ENCODE measurements at places on chromosomes 5 and 9.

DNA sequence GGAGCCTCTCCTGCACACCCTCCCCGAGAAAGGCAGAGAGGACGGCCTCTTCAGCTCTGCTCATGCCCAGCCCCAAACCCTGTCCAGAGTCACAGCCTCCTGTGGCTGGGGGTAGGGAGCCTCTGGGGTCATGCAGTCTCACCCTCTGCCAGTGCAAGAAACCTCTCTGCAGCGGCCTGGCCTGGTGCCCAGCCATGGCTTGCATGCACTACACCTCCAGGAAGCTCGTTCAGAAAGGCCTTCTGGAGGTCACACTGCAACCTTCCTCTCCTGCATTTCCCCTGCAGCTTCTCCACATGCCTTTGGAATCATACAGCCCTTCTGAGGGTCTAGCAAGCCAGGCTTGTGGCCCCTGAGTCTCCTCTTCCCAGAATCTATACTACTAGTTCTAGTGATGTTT is 17.9 kb downstream of the CSF1R start:
- no peak for DNase-seq

DNA sequence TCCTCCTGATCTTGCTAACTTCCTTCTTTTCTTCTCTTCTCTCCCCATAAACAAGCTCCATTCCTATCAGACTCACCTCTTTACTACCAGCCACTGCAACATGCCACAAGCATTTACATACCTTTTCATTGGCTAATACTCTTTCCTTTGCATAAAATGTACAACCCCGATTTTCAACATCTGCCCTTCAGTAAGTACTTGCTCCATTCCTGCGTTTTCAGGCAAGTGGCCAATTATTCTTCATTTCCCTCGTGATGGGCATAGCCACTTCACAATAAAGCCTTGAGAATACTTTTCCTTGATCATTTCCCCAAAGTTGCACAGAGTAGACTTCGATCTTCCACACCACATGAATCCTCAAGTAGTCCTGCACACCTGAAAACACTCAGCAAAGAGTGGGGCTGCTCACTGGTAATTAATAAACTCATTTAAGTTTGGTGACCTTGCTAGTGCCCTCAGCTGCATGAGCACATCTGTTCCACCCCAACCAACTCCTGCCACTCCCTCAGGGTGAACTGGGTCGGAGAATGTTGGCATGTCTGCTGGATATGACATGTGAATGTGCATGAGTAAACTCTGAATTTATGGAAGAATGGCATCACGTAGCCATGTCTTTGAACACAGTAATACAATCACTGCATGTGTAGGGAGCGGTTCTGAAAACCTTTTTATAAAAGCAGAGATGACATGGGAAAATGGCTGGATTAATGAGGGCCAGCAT is 535.8 kb downstream of the SEMA5A start:
- no peak for DNase-seq

DNA sequence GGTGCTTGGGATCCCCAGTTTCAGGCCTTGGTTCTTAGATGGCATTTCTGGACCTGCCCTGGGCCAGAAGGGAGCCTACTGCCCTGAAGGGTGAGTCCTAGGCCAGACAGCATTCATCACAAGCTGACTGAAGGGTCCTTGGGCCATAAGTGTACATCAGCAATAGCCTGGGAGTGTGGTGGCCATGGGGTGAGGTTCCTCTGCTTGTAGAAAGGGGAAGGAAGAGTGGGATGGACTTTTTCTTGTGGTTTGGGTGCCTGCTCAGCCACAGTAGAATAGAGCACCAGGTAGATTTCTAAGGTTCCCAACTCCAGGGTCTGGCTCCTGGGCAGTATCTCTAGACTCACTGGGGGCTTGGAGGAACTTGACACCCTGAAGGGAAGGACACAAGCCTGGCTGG is 95.2 kb upstream of the PHF24 start:
- no peak for DNase-seq

DNA sequence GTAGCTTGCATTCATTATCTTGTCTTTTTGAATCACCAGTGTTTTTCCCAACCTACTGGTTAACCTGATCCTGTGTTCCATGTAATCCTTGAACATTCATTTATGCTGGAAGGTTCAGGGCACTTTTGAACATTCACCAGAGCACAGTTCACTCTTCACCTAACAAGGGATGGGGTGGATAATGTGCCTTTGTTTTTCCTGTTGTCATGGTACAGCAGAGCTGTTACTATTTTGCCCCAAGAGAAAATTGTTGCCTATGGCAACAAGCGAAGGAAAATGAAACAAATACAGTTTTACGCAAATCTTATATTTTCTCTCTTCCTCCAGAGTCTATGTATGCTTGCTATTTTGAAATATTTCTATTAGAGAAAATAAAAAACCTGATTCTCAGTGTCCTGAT is 60.3 kb upstream of the RIOK2 start:
- DNase-seq: no peak

GRCh38 chr5:28104080-28104479 is 1065.7 kb upstream of the CDH9 start:
- no peak for DNase-seq

GRCh38 chr9:106879439-106879882 is 16.5 kb downstream of the ZNF462 start:
- DNase-seq: no peak

DNA sequence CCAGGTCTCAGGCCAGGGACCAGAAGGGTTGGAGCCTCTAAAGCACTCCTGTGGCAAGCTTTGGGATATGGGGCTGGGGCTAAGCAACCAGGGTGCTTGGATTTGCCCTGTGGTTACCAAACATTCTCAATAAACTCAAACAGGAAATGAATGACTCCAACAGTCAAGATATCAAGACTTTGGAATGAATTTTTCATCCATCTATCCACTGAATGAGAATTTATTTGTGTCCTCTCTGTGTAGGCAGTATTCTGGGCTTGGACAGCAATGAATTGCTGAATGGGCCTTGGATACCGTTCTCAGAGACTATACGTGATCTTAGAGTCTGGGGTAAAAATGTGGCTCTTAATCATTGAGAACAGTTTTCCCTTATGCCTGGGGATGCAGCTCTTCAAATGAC is 212.5 kb downstream of the DAB2IP start:
- no peak for DNase-seq

DNA sequence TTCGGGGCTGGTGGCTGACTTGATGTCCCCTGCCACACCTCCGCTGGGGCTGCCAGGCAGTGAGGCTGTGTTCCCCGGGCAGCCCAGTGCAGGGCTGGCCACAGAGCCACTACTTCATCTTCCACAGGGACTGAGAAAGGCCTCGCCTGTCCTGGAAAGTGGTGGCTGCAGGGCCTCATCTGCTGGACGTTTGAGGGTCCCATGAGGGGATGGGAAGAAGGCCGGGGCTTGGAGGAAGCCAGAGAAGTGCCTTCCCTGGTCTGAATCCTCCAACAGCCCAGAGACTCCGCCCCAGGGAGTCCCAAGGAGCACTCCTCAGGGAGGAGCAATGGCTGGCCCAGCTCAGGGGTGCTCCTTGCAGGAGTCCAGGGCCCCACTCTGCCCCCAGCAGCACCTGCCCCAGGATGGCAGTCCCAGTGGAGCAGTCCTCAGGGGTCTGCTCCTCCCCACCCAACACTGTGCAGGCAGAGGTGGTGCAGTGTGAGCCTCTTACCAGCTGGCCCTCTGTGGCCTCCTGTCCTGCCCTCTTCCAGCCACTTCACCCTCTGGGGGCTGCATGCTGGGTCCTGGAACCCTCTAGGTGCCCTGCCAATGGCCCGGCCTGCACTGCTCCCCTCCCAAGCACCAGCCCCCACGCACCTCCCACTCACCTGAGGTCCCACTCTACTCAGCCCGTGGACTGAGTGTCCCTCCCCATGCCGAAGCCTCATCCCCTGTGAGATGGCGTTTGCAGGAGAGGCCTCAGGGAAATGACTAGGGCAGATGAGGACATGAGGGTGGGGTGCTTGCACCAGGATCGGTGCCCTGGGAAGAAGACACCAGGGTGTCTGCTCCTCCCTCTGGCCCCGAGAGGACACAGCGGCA is 47.3 kb upstream of the COL5A1 start:
- DNase-seq: no peak

- DNase-seq: no peak
Measured at GRCh38 chr5:5050801-5051200, 89.3 kb upstream of the ADAMTS16 start.

GRCh38 chr5:7638456-7638855 is 212.5 kb downstream of the CFAP90 start:
- DNase-seq: no peak

DNA sequence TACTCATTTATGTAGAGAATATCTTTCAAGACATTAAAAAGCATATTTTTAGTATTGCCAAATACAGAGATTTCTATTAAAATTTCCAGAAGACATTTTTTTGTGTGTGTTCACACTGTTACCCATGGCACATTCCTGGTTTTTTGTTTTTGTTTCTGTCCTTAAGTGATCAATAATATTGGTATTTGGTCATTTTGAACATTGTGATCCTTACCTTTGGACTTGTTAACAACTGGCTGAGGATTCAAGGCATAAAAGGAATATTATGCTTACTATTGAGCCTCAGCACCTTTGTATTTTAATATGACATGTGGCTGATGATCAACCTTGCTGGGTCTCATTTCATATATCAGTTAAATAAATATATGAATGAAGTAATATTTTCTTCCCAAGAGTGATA is 41.9 kb downstream of the ITGA1 start:
- no peak for DNase-seq

GRCh38 chr5:159907689-159908590 is 8.3 kb upstream of the ADRA1B start:
- DNase-seq: no peak

GRCh38 chr5:129387944-129388343 is 72.2 kb upstream of the ADAMTS19 start:
- DNase-seq: no peak

GRCh38 chr9:93699650-93700049 is 123.3 kb downstream of the PHF2 start:
- no peak for DNase-seq

DNA sequence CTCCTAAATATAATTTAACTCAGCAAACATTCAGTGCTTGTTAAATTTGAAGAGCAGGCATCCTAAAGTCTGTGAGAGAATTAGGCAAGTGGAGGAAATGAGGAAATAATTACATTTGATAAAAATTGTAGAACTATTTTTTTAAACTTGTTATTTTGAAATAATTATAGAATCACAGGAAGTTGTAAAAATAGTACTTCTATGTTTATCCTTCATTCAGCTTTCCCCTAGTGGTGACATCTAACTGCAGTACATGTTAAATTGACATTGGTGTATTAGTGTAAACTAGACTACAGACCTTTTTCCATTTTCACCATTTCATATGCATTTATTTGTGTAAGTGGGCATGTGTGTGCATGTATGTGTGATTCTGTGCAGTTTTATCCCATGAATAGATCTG is 51.6 kb downstream of the F2RL2 start:
- DNase-seq: no peak

- peak; percentile 75 for DNase-seq
Measured at GRCh38 chr5:132098151-132098594, 24.6 kb downstream of the CSF2 start.

DNA sequence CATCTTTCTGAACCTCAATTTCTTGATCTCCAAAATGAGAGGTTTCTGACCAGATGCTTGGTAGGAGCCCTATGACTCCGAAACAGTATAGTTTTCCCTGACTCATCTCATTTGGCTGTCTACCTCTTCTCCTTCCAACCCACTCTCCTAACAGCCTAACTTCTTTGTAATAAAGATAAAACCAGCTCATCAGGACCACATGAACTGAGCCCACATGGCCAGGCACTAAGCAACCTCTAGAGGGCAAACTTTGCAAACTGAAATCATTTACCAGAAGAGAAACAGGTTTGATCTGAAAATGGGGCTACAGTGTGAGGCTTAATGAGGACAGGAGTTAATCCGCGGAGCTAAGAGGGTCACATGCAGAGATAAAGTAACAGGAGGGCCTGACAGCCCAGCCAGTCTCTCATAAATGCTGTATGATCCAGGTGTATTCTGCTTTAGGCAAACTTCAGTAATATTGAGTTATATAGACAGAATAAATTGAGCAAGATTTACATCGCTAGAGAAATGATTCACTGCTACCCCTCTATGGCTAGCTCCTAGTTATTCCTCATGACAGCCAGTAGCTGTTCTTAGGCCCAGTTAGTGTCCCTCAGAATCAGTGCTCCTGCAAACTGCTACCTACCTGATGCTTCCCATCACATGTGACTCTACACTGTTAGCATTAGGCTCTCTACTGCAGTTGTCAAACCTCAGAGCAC is 64.6 kb downstream of the ABCA1 start:
- peak; percentile 36 for DNase-seq

- no peak for DNase-seq
Measured at GRCh38 chr5:93594591-93595419, 11.8 kb downstream of the NR2F1 start.

- DNase-seq: no peak
Measured at GRCh38 chr5:76310208-76310607, 92.9 kb upstream of the IQGAP2 start.

DNA sequence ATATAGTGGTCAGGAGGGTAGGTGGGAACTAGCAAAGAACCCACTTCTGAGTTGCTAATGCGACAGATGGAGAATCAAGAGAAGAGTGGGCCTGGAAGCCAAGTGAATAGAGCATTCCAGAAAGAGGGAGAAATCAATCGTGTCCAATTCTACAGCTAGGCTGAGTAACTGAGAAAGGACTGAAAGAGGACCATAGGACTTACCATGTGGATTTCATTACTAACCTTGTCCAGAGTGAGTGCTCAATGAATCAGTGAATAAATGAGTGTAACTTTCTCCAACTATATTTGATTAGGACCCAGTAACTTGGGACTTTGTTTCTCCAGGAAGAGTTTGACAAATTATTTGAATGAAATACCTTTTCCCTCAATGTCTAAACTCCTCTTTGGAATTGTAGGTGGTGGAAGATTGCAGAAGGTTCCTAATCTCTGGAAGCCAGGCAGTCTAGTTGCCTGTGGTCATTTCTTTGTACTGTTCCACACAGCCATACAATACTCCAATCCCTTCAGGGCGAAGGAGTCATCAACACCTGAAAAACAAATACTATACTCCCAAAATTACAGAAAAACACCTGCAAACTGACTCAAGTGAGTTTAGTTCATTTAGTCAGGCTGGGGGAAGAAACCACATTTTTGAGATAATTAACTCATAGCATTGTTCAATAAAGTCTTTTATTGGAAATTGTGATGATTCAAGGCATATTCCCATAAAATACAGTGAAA is 2.6 kb upstream of the F2RL1 start:
- DNase-seq: no peak

- DNase-seq: peak; percentile 52
Measured at GRCh38 chr9:133163504-133164172, at the start of gene GBGT1. TSS of gene GBGT1 (minus strand) at chr9:133163914. CDS start at chr9:133162412, 1,502 bp downstream.

DNA sequence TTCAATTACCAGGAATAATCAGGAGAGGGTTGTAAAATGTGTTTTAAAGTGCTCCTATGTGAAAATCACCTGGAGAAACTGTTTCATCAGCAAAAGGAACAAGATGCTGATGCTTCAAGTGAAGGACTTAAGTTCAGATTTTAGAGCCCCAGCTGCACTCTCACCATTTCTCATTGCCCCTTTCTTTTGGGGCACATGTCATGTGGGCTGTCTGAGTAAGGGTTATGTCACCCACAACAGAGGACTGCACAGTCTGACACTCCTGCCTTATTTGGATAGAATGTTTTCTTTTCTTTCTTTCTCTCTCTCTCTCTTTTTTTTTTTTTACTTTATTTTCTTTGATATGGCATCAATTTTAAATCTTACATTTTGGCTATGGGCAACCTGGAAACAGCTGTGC is 204.1 kb upstream of the EFNA5 start:
- DNase-seq: no peak

All from stimulated activated naive B cell treated with anti-CD40 and anti-IgM and Interleukin-4, amounts not matched to agents 10 μg/mL and 1 μg/mL and 100 μg/mL, for 72 hours (primary cell).